Large intestine (tissue), 12 donors: ENCODE measurements at places on chromosomes 3 and 15. TPM values are rescaled to one million over a fixed set of nuclear protein-coding genes. Genes with fewer than 3 reads are reported as not detected.

SLC28A1 gene
- polyA plus RNA-seq = 33.1 TPM

DPPA2 gene
- 0.03 TPM for polyA plus RNA-seq

CAPN7 gene
- polyA plus RNA-seq = 46.7 TPM

TGM5 gene
- polyA plus RNA-seq = 0.03 TPM

SQOR gene
- polyA plus RNA-seq = 51.2 TPM

NLGN1 gene
- polyA plus RNA-seq = 3.6 TPM

STAC gene
- 1.8 TPM for polyA plus RNA-seq

COLQ gene
- polyA plus RNA-seq = 4.7 TPM

MAP1A gene
- 5.4 TPM for polyA plus RNA-seq

P2RY1 gene
- 10.9 TPM for polyA plus RNA-seq

EOMES gene
- polyA plus RNA-seq = 1.2 TPM

SPINK8 gene
- polyA plus RNA-seq = not detected

CCR5 gene
- polyA plus RNA-seq = 1.8 TPM

PTPRG gene
- polyA plus RNA-seq = 18.3 TPM

GANC gene
- polyA plus RNA-seq = 31.6 TPM

TYRO3 gene
- polyA plus RNA-seq = 36.6 TPM

SORD gene
- polyA plus RNA-seq = 61.1 TPM

ADIPOQ gene
- not detected for polyA plus RNA-seq

RYR3 gene
- 6.5 TPM for polyA plus RNA-seq

DNAH1 gene
- polyA plus RNA-seq = 22.9 TPM

- no peaks in the 10 kb centered on the region for H3K4me1 ChIP-seq
- no peak for DNase-seq
- no peak overlapping the region for H3K27ac ChIP-seq
- H3K4me3 ChIP-seq = no peak overlapping the region
- peaks cover 5% of the 10 kb centered on the region for H3K36me3 ChIP-seq
These were observed 5.9 kb downstream of the SYNM start for GRCh38 chr15:99110581-99111320.

DNA sequence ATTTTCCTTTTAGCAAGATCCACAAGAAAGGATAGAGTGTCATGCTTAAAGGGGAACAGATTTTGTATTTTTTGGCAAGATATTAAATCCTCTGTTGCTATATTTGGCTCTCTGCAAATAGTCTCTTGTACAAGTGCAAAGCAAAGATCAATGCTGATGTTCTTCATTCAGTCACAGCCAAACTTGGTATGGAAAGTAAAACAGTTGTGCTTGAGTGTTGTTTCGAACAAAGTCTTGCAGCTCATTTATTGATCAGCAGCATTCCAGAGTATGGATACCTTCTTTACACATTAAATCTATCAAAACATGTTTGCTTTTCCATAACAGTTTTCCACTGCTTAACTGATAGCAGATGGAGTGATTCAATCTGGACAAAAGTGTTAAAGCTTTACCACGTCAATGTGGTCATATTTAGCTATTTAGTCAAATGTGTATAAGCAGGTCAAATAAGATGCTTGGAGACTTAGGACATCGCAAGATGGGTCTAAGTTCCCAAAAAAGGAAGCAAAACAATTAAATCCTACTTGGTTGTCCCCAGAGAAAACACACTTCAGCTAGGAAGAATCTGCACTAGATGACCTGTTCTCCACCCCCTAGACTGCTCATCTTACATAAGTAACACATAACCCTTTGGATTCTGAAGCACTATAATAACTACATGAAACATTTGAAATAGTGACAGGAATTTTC, 52.4 kb downstream of the VGLL3 start:
- no peaks in the 10 kb centered on the region for H3K4me1 ChIP-seq
- H3K27me3 ChIP-seq = no peaks in the 10 kb centered on the region
- H3K4me3 ChIP-seq = no peak overlapping the region
- H3K27ac ChIP-seq = no peak overlapping the region
- no peak for DNase-seq

- no peaks in the 10 kb centered on the region for H3K36me3 ChIP-seq
- no peak for DNase-seq
- no peak overlapping the region for H3K27ac ChIP-seq
- no peaks in the 10 kb centered on the region for H3K4me1 ChIP-seq
These were observed 141.1 kb upstream of the PTPRG start for GRCh38 chr3:61420136-61420759.

GRCh38 chr3:54020436-54020835, 101.9 kb upstream of the CACNA2D3 start:
- no peak for DNase-seq
- H3K27me3 ChIP-seq = peaks cover 2% of the 10 kb centered on the region
- no peak overlapping the region for H3K4me3 ChIP-seq
- no peaks in the 10 kb centered on the region for H3K36me3 ChIP-seq
- no peak overlapping the region for H3K27ac ChIP-seq
- no peaks in the 10 kb centered on the region for H3K4me1 ChIP-seq

DNA sequence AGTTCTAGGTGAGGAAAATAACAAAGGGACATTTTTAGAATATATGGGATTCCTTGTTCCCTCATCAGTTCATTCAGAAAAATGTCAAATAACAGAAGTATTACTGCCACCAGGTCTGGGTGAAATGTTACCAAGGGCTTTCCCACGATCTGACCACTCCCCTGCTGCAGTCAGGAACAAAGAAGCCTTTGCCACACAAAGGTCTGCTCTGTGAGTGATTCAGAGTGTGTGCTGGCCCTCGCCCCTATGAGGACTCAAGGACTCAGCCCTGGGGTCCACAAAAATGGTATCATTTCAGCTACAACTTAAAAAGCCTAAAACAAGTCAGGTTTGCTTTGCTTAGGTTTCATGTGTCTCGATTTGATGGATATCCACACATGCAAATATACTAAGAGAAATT, 5.0 kb downstream of the MKRN3 start:
- H3K27ac ChIP-seq = no peak overlapping the region
- H3K4me3 ChIP-seq = no peak overlapping the region
- no peak for DNase-seq
- no peaks in the 10 kb centered on the region for H3K36me3 ChIP-seq
- H3K27me3 ChIP-seq = no peaks in the 10 kb centered on the region

DNA sequence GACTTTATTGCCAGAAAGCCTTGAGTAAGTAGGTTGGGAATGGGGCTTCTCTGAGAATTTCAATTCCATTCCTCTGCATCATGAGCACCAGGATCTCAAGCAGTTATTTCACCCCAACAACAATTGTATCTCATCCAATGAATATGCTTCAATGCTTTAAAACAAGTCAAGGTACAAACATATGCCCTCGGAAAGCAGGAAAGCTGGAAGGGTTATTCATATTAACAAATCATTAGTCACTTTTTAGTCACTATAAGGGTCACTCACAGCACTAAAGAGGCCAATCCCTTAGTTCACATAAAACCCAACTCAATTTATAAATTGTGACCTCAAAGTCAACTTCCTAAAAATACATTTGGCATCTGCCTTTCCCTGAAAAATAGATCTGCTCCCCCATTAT, 16.2 kb downstream of the MB21D2 start:
- H3K27me3 ChIP-seq = no peaks in the 10 kb centered on the region
- no peak overlapping the region for H3K4me3 ChIP-seq
- no peaks in the 10 kb centered on the region for H3K36me3 ChIP-seq
- H3K27ac ChIP-seq = peak overlapping the region; percentile 72
- peaks cover 33% of the 10 kb centered on the region for H3K4me1 ChIP-seq

GRCh38 chr15:66169625-66170024, 83.9 kb downstream of the MEGF11 start:
- H3K4me3 ChIP-seq = no peak overlapping the region
- no peak overlapping the region for H3K27ac ChIP-seq
- H3K36me3 ChIP-seq = no peaks in the 10 kb centered on the region

- peaks cover 5% of the 10 kb centered on the region for H3K27me3 ChIP-seq
- peaks cover 19% of the 10 kb centered on the region for H3K4me1 ChIP-seq
- peak overlapping the region; percentile 98 for H3K4me3 ChIP-seq
- H3K36me3 ChIP-seq = no peaks in the 10 kb centered on the region
- peak overlapping the region; percentile 80 for H3K27ac ChIP-seq
These were observed 641 bp upstream of the VPS13C start for GRCh38 chr15:62060896-62061280.

GRCh38 chr15:27686369-27686768, 412.7 kb downstream of the OCA2 start:
- no peak overlapping the region for H3K27ac ChIP-seq
- peak; percentile 49 for DNase-seq
- no peak overlapping the region for H3K4me3 ChIP-seq
- H3K4me1 ChIP-seq = peaks cover 5% of the 10 kb centered on the region
- H3K27me3 ChIP-seq = no peaks in the 10 kb centered on the region

DNA sequence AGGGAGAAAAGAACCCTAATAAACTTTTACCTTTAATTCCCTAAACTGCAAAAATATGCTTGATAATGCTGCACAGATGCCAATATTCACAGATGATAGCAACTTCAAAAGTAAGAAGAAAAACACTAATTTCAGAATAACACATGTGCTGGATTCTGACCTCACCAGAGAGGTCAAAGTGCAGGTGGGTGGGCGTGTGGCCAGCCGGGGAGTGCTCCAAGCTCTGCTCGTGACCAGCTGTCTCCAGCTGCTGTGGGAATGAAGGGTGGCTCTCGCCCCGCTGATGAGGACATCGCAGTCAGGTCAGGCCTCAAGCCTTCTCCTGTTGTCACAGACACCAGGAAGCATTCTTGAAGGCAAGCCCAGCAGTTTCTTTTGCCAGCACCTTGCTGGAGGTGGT, 57.1 kb downstream of the ADAMTS17 start:
- no peak overlapping the region for H3K27ac ChIP-seq
- peak; percentile 73 for DNase-seq
- no peak overlapping the region for H3K4me3 ChIP-seq
- no peaks in the 10 kb centered on the region for H3K36me3 ChIP-seq
- no peaks in the 10 kb centered on the region for H3K27me3 ChIP-seq

DNA sequence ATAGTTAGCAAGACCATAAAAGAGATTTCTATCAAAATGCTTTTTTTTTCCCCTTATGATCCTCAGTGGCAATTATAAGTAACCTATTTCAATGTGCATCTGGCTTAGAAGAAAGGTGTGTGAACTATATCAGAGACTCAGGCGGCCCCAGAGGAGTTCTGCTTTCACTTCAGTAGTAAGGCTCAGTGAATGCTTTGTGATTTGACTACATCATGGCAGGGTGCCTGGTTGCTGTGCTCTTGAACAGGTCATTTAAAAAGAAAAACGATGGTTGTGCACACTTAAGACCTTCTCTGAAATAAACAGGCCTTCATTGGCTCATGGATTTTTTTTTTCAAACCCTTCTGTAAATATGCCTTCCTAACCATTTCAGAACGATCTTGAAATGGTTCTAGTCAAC, 400.4 kb upstream of the RARB start:
- no peaks in the 10 kb centered on the region for H3K4me1 ChIP-seq
- DNase-seq = no peak
- H3K36me3 ChIP-seq = no peaks in the 10 kb centered on the region

GRCh38 chr3:175521406-175521805, 662.3 kb downstream of the NAALADL2 start:
- no peak for DNase-seq
- H3K27me3 ChIP-seq = no peaks in the 10 kb centered on the region
- no peak overlapping the region for H3K4me3 ChIP-seq

DNA sequence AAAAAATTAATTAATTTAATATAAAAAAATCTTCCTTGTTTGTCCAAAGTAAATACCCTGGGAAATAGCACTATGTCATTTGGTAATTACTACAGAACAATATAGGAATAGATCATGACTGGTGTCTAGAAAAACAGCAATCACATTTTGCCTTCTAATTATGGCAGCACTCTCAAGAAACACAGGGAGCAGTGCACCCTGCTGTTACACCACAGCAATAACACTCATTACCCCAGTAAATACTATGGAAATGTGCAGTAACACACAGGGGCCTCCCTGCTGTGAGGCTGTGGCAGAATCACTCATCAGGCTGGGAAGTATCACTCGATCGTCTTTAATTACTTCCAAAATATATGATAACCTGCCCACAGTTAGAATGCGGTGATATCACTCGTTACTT, 646.0 kb downstream of the TUSC7 start:
- H3K27me3 ChIP-seq = no peaks in the 10 kb centered on the region
- H3K36me3 ChIP-seq = no peaks in the 10 kb centered on the region
- no peak overlapping the region for H3K27ac ChIP-seq
- H3K4me1 ChIP-seq = peaks cover 2% of the 10 kb centered on the region

- H3K27me3 ChIP-seq = no peaks in the 10 kb centered on the region
- no peak overlapping the region for H3K4me3 ChIP-seq
- H3K36me3 ChIP-seq = no peaks in the 10 kb centered on the region
- H3K27ac ChIP-seq = no peak overlapping the region
- DNase-seq = no peak
These were observed 169.6 kb upstream of the IL12A start for GRCh38 chr3:159818997-159819500.

DNA sequence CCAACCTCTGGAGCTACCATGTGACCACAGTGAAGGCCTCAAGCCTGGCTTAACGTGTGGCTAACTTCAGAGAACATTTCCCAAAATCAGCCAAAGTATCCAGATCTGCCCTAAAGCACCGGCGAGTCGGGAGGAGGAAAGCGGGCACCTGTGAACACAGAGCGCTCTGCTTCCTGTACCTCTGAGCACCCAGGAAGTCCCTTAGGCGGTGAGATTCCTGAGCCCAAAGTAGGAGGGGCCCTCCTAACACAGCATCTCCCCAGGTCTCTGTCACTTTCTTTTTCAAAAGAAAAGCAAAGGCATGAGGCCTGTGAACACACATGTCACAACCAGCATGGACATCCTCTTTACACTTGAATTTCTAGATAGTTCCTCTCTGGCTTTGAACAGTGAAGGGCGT, 944 bp upstream of the EIF4E3 start:
- no peak for DNase-seq
- no peak overlapping the region for H3K4me3 ChIP-seq
- H3K27me3 ChIP-seq = peaks cover 24% of the 10 kb centered on the region
- H3K36me3 ChIP-seq = no peaks in the 10 kb centered on the region

DNA sequence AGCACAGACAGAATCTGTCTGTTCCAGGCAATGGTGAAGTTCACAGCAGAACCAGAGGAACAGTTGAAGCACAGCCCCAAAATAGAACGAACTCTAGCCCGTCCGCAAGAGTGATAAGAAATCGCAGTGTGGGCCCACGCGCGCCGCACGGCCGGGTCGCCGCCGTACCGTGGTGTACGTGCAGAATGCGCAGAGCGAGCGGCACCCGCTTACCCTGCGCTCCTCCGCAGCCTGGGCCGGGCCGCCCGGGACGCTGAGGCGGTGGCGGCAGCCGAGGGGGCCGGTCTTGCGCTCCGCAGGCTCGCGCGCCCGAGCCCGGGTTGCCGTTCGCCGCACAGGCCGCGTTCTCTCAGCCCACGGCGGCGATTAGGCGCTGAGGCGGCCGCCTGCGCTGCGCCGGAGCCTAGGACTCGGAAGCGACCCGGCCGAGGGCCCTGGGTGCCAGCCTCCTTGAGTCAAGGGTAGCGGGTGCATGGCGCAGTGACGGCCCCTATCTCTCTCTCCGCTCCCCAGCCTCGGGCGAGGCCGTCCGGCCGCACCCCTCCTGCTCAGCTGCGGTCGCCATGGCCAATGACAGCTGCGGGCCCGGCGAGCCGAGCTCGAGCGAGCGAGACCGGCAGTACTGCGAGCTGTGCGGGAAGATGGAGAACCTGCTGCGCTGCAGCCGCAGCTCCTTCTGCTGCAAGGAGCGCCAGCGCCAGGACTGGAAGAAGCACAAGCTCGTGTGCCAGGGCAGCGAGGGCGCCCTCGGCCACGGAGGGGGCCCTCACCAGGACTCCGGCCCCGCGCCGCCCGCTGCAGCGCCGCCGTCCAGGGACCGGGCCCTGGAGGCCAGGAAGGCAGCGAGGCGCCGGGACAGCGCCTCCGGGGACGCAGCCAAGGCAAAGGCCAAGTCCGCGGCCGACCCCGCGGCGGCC, 20.5 kb downstream of the WDR73 start:
- peak overlapping the region; percentile 95 for H3K27ac ChIP-seq
- peak; percentile 68 for DNase-seq
- H3K4me1 ChIP-seq = peaks cover 10% of the 10 kb centered on the region
- H3K36me3 ChIP-seq = peaks cover 22% of the 10 kb centered on the region
- no peaks in the 10 kb centered on the region for H3K27me3 ChIP-seq
- peak overlapping the region; percentile 63 for H3K4me3 ChIP-seq
